Neural crest cell (in vitro differentiated cells): ENCODE measurements at places on chromosomes 16 and 17.

GRCh38 chr16:84048270-84048669, 5.7 kb upstream of the SLC38A8 start:
- DNase-seq, result no peak

GRCh38 chr17:3474212-3474611, 1.6 kb upstream of the ASPA start:
- no peak for DNase-seq

- DNase-seq, result no peak
These were observed 53.2 kb downstream of the PIPOX start for GRCh38 chr17:29096094-29096493.

DNA sequence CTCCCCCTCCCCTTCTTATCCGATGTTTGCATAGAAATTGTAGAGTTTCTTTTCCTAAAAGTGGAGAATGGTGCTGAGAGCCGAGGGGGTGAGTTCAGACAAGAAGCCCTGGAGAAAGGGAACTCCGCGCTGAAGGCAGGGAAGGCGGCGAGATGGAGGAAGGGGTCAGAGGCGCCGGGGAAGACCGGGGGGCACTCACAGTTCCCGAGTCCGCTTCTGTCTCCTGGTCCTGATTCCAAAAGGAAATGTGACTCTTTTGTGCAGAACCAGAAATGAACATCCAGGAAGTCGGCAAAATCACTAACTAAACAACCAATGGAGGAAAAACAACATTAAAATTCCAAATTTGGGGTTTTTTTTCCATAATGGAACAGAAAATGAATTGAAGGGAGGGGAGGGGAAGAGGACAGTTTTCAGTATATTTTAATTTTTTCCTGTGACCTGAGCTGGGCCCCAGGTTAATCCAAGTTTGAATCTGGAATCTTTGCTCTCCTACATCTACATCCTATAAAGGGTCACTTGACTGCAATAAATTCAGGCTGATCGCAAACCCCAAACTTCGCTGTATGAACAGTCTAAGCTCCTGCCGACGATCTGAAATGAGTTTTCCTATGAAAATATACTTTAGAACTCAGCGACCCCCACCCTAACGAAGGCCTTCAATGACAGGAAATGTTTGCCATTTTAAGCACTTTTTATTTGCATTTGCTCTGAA, 252.3 kb downstream of the C16orf95 start:
- DNase-seq, result no peak

DNA sequence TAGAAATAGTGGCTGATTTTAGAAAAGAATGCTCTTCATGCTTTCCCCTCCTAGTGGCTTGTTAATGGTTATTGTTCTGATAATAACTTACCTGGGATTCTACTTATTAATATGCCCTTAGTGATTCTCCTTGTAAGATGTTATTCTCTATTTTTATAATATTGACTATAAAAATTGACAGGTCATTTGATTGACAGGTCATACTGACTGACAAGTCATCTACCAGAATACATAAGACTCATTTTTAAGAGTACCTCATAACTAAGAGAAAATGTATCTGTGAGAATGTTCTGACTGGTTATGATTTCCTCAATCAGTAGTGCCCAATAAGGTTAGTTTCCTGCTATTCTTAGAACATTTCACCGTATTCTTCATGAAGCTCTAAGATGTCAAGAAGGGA, 8.6 kb upstream of the COX10 start:
- no peak for DNase-seq

- no peak for DNase-seq
These were observed 2.3 kb downstream of the ADORA2B start for GRCh38 chr17:15947271-15947670.

DNA sequence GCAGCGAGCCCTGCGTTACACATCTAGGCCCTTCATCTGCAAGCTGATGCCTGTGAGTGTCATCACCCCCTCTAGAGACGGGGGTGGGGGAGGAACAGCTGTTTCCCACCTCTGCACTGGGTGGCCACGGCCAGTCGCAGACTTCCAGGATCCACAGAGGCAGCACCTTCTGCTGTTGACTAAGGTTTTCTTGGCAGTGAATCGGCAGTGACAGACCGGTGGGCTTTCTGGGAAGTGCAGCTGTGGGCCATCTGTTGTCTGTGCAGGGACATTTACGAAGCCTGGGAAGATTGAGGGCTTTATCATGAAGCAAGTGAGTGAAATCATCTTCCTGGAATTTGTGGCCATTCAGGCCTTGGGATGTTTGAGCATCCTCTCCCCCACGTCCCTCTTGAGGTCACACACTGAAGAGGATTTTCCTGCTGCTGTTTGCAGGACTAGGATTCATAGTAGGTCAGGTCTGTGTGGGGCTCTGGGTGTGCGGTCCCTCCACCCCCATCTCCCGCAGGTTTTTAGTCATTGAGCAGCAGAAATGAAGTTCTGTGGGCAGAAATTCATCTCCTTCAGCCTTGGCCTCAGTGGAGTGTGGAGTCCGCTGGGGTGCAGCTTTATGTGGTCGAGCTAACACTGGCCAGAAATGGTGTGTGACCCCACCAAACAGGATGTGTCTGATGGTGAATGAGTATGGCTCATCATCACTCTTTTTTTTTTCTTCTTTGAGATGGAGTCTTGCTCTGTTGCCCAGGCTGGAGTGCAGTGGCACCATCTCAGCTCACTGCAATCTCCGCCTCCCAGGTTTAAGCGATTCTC, 12.0 kb downstream of the PGS1 start:
- DNase-seq, result no peak

- DNase-seq, result no peak
These were observed 358.8 kb downstream of the C16orf95 start for GRCh38 chr16:86958423-86958822.

DNA sequence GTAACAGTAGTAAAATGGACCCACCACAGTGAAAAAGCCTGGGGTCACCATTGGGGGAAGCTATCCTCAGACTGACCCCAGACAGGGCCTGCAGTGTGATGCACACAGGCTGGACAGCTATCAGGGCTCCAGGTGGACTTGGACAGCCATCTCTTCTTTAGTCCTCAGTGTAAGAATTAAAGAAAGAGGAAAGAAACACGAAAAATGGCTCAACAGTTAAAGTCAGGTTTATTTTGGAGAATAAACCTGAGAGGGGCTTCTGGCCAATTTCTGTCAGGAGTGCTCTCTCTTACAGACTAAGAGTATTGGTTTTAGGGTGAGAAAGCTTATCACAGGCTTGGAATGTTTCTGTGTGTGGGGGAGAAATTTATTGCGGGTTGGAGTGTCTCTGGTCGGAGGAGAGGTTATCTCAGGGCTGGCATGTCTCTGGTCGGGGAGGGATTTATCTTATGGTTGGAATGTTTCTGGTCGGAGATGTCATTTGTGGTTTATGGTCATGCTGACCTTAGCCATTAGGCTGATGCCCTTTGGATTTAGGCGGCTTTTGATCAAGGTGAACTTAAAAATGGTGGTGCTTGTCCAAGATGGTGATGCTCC, 10.8 kb upstream of the B4GALNT2 start:
- DNase-seq, result no peak

DNA sequence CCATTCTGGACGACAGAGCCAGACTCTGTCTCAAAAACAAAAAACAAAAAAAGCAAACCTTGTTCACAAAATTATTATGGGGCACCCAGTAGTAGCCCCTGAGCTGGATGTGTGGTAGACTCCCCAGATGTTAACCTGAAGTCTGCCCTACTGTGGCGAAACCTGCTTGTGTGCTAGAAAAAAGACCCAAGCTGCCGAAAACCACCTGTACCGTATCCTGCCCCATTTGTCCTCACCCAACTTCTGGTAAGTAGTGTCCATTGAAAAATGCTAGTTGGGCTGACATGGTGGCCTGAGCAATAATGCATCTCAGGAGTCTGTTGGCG, 9.1 kb downstream of the RMI2 start:
- DNase-seq, result no peak

DNA sequence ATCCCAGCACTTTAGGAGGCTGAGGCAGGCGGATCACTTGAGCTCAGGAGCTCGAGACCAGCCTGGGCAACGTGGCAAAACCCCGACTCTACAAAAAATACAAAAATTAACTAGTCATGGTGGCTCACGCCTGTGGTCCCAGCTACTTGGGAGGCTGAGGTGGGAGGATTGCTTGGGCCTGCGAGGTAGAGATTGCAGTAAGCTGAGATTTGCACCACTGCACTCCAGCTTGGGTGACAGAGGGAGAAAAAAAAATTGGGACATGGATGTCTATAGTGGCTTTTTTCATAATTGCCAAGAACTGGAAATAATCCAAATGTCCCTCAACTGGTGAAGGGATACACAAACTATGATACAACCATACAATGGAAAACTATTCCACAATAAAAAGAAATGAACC, 28.6 kb downstream of the OSBPL7 start:
- no peak for DNase-seq

GRCh38 chr17:82433560-82434215, 15.3 kb upstream of the OGFOD3 start:
- DNase-seq, result no peak
